ENCODE measurements at places on chromosomes 13 and 19. TPM values are rescaled to one million over a fixed set of nuclear protein-coding genes. Genes with fewer than 3 reads are reported as not detected.

GJB2 gene
- not detected for total RNA-seq

C3 gene
- 2,367 TPM for total RNA-seq

SIGLECL1 gene
- total RNA-seq = not detected

DNA sequence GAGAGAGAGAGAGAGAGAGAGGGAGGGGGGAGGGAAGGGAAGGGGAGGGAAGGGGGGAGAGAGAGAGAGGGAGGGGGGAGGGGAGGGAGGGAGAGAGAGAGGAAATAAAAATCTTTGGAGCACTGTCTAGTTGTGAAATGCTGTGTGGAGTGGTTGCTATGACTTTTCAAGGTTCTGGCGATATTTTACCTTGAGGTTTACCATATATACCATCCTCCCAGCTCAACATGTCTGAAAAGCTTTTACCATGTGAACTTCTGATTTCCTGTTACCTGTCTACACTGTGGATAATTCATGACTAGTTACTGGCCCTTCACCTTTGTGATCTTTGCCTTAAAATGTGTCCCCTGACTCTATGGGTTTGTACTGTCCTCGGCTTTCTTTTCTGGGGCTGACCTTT, 38.2 kb downstream of the SERP2 start:
- no peak overlapping the region for H3K27ac ChIP-seq
- DNase-seq = no peak
- H3K36me3 ChIP-seq = no peaks in the 10 kb centered on the region
- no peaks in the 10 kb centered on the region for H3K4me1 ChIP-seq
- no peak overlapping the region for H3K4me3 ChIP-seq
- no peaks in the 10 kb centered on the region for H3K27me3 ChIP-seq

CLPTM1 gene
- total RNA-seq = 293 TPM

DNA sequence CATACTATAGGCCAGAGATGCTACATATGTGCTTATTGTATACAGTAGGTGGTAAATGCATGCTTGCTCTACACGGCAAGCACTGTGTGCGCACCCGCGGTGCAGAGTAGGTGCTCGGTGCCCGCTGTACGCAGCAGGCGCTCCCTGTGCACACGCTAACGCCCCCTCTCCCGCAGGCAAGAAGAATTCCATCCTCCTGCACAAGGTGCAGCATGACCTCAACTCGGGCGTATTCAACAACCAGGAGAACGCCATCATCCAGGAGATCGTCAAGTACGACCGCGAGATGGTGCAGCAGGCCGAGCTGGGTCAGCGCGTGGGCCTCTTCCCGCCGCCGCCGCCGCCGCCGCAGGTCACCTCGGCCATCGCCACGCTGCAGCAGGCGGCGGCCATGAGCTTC, 17.7 kb downstream of the POLRMT start:
- no peaks in the 10 kb centered on the region for H3K36me3 ChIP-seq
- H3K27ac ChIP-seq = no peak overlapping the region
- no peak overlapping the region for H3K4me3 ChIP-seq
- no peak for DNase-seq
- no peaks in the 10 kb centered on the region for H3K27me3 ChIP-seq

ZFP36 gene
- total RNA-seq = 46.8 TPM
